ENCODE measurements at places on chromosomes 16 and 17. TPM values are rescaled to one million over a fixed set of nuclear protein-coding genes. Genes with fewer than 3 reads are reported as not detected.
A peak's percentile ranks its signal among the peaks of the same experiment; 100 is the strongest.

Gene FOXL1
- 0.52 TPM for polyA plus RNA-seq

Gene VPS35
- 31.8 TPM for polyA plus RNA-seq

Gene EXOC3L1
- 9.9 TPM for polyA plus RNA-seq

Gene TPSG1
- 0.86 TPM for polyA plus RNA-seq

Gene KRTAP4-5
- polyA plus RNA-seq, result not detected

Gene COX6A2
- polyA plus RNA-seq, result 5.5 TPM

Gene DNAH3
- 0.19 TPM for polyA plus RNA-seq

Gene CEP112
- polyA plus RNA-seq, result 17.0 TPM

Gene PRAC2
- polyA plus RNA-seq, result not detected

Gene FLYWCH2
- polyA plus RNA-seq, result 52.5 TPM

Gene SLC47A2
- polyA plus RNA-seq, result 61.5 TPM

Gene CACNG1
- polyA plus RNA-seq, result not detected

Gene EFCAB5
- polyA plus RNA-seq, result not detected

GRCh38 chr17:45640141-45640850, 143.8 kb upstream of the CRHR1 start:
- DNase-seq, result no peak

- DNase-seq, result no peak
These were observed at the start of gene CHAD for GRCh38 chr17:50468304-50469207. Gene CHAD (minus strand): TSS chr17:50468880. CDS start chr17:50468813, 67 bp downstream.

DNA sequence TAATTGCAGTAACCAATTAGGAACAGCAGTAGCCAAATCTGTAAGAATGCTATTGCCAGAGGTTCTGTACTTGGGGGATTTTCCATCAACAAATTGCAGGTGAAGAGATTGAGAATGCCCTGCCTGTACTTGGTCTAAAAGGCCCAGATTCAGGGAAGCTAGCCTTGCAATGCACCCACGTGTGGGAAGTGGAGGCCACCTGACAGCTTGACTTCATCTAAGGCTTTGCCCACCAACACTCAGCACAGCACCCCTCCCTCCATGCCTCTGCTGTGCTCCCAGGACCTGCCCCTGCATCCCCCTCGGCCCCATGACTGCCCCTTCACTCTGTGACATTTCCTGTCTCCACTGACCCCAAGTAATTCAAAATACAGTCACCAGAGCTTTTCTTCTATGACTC, 79.1 kb upstream of the CDH5 start:
- DNase-seq, result no peak

DNA sequence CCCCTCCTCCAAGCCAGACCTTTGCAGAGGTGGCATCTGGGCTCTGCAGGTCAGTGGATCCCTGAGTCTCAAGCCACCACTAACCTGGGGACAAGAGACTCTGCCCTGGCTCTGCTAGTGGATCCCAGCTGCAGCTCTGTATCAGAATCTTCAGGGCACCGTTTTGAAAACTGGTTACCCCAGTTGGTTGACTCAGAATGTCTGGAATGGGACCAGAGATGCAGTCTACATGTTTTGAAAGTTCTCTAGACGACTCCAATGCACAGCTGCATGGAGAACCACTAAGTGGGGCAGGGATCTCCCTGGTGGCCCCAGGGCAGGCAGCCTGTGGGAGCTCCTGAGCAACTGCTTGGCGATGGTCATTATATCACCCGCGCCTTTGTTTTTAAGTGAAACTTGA, 34.1 kb upstream of the ADORA2B start:
- DNase-seq, result no peak

DNA sequence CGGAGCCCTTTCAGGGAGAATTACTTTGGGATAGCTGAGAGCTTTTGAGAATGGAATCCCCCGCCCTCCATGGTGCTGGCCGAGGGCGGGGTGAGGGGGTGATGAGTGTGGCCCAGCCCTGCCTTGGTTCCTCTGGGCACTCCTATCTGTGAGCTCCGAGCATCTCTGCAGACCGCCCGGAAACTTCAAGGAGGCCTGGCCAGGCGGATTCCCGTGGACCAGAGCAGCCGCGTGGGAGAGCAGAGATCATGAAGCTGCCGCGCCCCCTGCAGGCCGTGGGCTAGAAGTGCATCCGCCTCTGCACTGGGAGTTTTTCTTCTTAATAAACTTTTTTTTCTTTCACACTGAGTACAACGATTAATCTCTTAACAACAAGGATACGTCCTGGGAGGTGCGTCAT, 392.9 kb upstream of the EEF2KMT start:
- peak; percentile 77 for DNase-seq

DNA sequence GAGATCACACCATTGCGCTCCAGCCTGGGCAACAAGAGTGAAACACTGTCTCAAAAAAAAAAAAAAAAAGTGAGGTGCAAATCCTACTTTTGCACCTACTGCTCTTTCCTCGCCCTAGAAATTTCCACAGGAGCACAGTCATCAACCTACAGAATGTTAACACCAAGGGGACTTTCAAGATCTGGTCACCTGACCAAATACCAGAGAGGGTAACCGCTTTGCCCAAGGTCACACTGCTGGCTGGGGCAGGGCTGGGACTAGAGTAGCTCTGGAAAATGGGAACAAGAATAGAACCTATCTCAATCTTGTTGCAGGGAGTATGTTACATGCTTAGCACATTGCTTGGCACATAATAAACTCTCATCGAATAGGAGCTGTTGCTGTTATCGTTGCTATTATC, 6.3 kb upstream of the MLLT6 start:
- no peak for DNase-seq

DNA sequence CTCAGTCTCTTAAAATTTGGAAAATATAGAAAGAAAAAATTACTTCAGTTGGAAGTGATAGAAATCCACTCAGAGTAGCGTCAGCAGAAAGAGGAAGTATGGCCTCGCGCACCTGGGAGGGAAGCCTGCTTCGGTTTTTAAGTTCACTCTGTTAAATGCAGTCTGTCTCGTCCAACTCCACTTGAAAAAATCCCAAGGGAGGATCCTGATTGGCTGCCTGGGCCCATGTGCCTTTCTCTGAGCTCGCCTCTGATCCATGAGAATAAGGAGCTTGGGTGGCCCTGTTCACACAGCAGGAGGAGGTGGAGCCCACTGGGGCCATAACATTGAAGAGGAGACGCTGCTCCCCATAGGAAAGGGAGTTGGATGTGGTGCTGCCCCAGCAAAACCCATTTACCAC, 40.7 kb downstream of the DNAJA2 start:
- DNase-seq, result no peak

DNA sequence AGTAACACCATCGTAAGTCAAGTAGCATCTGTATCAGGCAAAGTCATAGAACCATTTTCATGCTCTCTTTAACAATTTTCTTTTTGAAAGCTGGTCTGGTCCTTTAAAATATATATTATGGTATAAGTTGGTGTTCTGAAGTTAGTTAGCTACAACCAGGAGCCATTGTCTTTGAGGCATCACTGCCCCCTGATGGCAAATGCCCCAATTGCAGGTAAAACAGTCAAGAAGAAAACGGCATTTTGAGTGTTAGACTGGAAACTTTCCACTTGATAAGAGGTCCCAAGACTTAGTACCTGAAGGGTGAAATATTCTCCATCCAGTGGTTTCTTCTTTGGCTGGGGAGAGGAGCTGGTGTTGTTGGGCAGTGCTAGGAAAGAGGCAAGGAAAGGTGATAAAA, 14.1 kb downstream of the TP53 start:
- no peak for DNase-seq

- DNase-seq, result no peak
These were observed 19.7 kb downstream of the PHAF1 start for GRCh38 chr16:67129422-67129821.

- DNase-seq, result no peak
These were observed 822 bp downstream of the IGF2BP1 start for GRCh38 chr17:48997827-48998586.

DNA sequence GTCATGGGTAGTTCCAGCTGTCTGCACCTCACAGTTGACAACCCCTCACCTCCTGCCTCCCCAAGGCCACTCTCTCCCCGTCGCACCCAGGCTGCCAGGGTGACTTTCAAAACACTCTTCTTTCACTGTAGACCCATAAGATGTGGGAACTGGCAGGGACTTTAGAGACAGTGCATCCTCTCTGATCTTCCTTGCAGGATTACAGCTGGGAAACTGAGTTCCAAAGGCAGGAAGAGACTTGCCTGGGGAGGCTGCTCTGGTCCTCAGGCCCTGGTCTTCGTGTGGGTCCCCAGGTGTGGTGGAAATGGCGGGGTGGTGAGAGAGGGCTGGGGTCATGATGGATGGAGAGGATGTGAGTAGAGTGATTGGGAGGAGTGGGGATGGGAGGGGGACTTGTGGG, 21.9 kb upstream of the NKD1 start:
- DNase-seq, result peak; percentile 9

GRCh38 chr16:27154705-27155521, 48.4 kb upstream of the KDM8 start:
- DNase-seq, result peak; percentile 43

- no peak for DNase-seq
These were observed 4.3 kb downstream of the GID4 start for GRCh38 chr17:18043491-18043890.

DNA sequence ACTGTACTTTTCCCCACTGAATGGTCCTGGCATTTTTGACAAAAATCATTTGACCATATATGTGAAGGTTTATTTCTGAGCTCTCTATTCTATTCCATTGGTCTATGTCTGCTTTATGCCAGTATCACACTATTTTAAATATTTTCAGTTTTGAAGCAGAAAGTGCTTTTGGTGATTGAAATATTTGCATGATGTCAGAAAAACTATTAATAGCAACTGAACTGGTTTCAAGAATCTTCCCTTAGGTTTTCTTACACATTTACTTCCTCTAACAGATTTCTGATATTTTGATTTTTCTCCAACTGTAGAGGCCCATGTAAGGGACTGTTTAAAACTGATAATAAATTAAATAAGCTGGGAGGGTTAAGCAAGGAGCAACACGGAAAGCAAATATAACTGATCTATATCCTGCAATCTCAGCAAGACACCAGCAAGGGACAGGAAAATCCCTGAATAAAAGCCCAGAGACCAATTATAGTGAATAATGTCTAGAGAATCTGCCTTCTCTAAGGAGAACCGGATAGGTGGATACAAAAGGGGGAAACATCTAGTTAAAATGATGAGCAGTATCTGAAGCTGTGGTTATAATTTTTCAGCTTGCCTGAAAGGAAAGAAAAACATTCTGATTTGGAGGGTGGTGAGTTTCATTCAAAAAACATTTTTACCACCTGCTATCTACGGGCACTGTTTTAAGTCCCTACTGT, 80.9 kb upstream of the STAC2 start:
- DNase-seq, result no peak

DNA sequence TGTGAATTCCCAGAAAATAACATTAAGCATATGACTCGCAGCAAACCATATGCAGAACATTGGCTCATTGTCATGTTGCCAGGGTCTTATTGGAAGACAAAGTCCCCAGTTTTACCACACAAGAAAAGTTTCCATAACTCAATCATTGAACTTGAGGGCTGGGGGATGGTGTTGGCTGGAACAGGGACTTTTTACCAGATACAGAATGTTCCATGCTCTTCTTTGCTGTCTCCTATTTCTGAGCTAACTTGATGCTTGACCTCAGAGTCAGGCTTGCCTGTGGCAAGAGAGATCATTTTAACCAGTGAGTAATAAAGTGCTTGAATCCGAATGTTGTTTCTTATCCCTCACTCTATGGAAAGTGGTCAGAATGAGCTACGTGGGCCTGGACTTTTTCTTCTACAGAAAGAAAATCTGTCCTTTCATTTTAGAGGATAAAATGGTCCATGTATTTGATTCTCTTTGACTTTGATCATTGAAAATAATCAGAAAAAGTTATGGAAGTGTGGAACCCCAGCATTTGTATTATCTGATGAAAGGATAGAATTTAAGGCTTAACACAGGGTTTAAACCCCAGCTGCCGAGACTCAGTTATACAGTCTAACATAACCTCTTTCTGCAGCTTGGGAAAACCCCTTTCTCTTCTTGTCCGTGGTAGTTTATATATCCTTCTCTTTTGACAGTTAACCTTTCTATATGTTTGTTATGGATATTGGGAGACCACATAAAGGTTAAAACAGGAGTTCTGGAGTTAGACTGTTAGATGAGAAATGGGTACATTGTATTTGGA, 67.0 kb downstream of the TUBD1 start:
- DNase-seq, result no peak

- DNase-seq, result no peak
These were observed 257.3 kb upstream of the SALL1 start for GRCh38 chr16:51408357-51408756.

DNA sequence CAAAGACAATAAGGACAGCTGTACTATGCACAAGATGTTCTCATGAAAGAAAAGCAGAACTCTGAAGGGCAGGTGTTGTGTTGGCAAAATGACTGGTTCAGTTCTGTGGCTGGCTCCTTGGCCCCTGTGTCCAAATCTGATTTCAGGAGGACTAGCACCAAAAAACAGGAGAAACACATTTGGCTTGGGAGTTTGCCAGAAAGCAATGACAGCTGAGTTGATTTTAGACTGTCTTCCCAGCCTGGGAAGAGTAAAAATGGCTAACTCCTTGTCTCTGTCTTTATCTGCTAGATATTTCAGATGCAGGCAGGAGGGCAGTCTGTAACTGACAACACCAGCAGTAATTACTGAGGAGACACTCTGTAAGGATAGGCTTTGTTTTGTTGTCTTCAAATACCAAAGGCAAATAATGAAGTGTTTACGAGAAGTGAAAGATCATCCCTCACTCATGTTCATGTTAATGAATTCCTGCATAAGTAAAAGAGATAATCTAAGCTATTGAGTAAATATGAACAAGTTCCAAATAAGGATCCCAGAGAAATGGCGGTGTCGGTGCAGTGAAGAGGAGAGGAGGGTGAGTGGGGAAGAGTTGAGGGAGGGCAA, 989.0 kb downstream of the CDH11 start:
- DNase-seq, result no peak

DNA sequence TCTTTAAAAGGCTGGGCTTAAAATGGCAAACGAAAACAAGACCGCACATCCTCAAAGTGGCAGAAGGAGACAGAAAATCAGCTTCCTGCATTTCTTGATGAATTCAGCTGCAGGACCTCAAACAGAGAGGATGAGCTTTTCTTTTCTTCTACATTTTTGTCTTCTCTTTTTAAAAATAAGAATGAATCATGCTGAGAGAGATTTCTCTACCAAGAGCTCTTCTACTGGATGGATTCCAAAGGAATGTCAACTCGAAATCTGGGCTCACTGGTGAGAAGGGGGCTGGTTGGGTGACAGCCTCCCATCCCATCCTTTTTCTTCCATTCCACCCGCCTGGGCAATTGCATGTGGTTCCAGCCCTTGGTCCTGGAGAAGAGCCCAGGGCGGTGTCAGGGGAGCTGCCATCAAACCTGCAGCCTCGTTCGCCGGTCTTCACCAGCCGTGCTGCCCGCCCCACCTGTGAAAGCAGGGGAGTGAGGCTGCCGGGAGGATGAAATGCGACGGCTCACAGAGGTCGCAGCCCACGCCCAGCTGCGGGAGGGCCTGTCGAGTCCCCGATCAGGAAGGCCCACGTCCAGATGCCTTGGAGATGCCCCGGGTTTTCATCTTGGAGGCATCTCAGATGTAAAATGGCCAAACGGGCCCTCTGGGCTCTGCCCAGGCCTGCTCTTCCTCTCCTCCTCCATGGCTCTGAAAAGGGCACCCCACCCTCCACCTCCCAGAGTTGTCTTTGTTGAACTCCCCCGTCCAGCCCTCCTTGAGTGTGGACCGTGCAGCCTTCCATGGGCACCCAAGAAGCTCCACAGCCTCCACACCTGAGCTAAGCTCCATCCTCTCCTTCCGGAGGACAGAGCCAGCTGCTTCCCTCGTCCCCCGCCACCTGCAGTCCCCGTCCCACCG, 121.9 kb downstream of the FOXL1 start:
- no peak for DNase-seq
